Muscle of back (tissue), 13 donors: ENCODE measurements at places on chromosomes 6 and 20. TPM values are rescaled to one million over a fixed set of nuclear protein-coding genes. Genes with fewer than 3 reads are reported as not detected.

GRCh38 chr6:46042355-46042999 lies 26.8 kb upstream of the CLIC5 start:
- DNase-seq: no peak

- no peak for DNase-seq
Measured at GRCh38 chr6:78954740-78955139, 87.4 kb downstream of the IRAK1BP1 start.

DNA sequence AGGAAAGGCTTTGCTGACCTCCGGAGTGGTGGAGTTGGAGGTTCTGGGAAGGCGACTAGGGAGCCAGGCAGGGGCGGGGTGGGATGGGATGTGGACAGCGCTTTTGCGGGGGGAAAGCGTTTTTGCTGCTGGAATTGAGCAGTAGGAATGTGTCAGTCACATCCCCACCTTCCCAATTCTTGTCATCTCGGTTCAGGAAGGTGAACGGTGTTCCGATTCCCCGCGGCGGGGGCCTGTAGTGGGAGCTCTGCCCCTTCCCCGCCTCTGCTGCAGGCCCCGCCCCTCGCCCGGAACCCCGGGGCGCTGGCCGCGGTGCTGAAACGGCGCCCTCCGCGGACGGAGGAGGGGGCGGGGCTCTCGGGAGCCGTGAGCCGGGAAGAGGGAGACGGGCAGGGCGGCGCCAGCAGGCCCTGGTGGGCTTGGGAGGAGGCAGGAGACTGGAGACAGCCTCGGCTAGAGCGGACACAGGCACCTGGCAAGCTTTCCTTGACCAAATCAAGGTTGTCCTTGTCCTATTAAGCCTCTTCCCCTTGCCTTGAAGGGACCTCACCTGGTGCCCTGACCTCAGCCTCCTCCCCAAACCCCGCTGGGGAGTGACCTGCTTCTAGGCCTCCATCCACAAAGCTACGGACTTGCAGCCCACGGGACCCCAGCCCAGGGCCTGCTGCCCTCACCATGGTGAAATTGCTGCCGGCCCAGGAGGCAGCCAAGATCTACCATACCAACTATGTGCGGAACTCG lies at the start of gene LHFPL5:
Gene LHFPL5, plus strand, starts transcription at position 357 of the 741 bp plus-strand sequence. Its CDS starts 319 bp downstream, at position 676.
- peak; percentile 78 for DNase-seq

DNA sequence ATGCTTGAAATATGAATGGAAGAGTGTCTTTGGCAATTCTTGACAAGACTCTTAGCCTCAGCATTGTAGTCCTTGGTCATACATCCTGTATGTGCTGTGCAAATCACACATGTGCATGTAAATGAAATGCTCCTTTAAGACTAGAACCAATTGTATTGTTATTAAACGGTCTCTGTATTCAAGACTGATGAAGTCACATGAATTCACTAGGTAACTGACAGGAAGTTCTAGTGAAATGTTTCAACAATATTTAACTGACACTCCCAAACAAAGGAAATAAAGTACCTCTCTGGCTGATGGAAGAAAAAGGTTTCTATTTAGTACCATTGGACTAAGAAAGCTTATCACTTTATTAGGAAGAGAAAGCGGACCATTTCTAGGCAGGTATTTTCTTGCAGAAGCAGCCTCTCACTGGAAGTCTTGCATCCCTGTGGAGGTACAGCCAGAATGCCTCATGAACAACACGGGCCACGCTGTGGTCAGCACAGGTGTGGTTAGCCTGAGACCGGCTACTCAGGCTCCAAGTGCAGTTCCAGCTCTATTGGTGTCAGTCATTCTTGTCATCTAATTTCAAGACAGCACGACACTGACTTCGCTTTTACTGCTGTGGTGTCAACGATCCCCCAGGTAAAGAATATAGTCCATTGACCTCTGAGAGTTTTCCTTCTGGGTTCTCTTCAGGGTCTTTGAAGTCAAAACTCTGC lies 17.3 kb downstream of the PPP1R3G start:
- DNase-seq: no peak

DNA sequence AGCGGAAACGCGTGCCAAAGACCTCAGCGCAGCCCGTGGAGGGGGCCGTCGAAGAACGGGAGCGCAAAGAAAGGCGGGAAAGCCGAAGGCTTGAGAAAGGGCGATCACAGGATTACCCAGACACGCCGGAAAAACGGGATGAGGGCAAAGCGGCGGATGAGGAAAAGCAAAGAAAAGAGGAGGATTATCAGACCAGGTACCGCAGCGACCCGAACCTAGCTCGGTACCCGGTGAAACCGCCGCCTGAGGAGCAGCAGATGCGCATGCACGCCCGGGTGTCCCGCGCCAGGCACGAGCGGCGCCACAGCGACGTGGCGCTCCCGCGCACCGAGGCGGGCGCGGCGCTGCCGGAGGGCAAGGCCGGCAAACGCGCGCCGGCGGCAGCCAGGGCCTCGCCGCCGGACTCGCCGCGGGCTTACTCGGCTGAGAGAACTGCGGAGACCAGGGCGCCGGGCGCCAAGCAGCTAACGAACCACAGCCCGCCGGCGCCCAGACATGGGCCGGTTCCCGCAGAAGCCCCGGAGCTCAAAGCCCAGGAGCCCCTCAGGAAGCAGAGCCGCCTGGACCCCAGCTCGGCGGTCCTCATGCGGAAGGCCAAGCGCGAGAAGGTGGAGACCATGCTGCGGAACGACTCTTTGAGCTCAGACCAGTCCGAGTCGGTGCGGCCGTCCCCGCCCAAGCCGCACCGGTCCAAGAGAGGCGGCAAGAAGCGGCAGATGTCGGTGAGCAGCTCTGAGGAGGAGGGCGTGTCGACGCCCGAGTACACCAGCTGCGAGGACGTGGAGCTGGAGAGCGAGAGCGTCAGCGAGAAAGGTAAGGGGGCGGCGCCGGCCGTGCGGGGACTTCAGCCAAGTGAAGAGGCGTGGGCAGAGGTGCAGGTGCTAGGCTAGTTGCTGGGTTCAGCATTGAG lies 296.2 kb downstream of the RIMS1 start:
- DNase-seq: no peak

- DNase-seq: peak; percentile 61
Measured at GRCh38 chr20:49132995-49133478, 55.1 kb downstream of the STAU1 start.

GRCh38 chr6:122726649-122727048 lies 52.9 kb upstream of the FABP7 start:
- DNase-seq: no peak

GRCh38 chr20:53811577-53811976 lies 217.9 kb upstream of the ZNF217 start:
- no peak for DNase-seq

- DNase-seq: no peak
Measured at GRCh38 chr6:148653138-148653776, 93.6 kb upstream of the UST start.

GRCh38 chr20:59831024-59831915 lies 102.2 kb downstream of the SYCP2 start:
- DNase-seq: no peak

DNA sequence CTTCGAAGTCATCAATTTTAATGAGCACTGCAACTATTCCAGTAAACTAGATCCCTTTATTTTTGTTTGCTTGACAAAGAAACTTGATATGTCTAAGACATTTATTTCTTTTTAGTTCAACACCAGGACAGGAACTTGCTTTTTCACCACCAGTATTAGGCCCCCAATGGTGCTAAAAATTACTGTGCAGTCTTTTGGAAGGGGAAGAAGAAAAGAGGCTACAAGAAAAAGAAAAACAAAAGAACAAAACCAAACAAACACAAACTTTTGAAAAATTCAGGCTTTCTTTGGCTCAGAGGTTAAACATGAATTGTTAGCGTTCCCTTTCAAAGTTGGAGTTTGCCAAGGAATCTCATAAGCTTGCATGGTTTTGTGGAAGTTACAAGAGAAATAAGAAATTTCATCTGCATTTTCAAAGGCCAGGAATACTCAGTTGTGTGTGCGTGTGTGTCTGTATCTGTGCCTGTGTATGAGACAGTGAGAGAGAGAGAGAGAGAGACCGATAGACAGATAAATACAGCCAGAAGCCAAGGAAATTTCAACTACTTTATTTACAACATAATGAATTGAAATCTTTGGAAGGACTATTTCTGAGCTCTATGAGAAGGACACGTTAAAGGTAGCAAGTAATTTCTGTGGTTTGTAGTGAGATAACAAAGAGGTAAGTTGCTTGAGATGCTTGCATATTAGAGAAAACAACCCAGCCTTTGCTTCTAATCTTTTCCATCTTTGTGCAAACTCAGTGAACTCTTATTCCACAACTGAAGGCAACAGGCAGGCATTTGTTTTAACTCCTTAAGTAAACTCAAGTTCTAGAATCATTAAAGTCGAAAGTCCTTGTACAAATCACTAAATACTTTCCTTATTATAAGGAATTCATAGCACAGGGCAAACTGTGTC lies 171.0 kb upstream of the CITED2 start:
- peak; percentile 22 for DNase-seq

DNA sequence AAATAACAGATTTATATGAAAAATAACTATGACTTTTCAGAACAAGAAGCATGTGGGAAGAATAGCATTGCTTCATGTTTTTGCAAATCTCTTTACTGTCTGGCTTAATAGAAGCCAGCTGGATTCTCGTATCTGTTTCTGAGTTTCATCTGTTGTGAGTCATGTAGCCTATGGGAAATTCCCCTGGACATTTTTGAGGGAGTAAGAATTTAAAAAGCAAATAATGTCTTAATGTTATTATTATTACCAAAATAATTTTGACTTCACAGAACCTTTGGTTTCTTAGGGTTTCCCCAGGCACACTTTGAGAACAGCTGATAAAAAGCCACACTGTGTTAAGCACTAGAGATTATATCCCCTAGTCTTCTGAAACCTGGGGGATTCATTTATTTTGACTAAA lies 75.8 kb downstream of the SYCP2L start:
- DNase-seq: peak; percentile 65

DNA sequence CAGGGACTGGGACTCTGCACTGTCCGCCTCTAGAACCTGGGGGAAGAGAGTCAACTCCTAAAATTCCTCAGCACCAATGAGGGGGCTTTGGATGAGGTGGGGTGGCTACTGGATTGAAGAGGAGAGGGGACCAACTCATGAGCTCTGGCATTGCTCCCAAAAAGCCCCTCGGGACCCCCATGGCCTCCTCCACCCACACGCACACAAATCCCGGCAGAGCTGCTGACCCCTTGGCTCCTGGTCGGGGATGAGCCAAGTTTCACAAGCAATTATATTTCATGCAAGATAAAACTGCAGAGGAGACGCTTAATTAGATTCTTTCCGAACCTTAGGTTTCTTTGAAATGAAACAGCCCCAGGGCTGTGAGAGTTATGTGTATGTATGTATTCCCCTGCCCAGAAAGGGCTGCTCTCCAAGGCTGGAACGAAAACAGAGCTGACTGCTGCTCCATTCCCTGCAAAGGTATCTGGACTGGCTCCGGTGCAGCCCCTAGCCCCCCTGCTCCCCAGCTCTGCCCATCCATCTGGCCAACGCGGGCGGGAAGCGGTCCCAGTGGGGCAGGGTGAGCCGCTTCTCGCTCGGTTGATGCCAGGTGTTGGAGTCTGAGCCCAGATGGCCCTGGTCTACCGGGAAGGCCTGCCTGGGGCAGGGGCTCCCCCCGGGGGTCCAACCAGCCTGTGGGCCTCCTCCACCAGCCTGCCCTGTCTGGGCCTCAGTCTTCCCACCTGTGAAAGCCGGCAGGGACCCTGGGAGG lies 46.8 kb upstream of the STX16 start:
- no peak for DNase-seq

DNA sequence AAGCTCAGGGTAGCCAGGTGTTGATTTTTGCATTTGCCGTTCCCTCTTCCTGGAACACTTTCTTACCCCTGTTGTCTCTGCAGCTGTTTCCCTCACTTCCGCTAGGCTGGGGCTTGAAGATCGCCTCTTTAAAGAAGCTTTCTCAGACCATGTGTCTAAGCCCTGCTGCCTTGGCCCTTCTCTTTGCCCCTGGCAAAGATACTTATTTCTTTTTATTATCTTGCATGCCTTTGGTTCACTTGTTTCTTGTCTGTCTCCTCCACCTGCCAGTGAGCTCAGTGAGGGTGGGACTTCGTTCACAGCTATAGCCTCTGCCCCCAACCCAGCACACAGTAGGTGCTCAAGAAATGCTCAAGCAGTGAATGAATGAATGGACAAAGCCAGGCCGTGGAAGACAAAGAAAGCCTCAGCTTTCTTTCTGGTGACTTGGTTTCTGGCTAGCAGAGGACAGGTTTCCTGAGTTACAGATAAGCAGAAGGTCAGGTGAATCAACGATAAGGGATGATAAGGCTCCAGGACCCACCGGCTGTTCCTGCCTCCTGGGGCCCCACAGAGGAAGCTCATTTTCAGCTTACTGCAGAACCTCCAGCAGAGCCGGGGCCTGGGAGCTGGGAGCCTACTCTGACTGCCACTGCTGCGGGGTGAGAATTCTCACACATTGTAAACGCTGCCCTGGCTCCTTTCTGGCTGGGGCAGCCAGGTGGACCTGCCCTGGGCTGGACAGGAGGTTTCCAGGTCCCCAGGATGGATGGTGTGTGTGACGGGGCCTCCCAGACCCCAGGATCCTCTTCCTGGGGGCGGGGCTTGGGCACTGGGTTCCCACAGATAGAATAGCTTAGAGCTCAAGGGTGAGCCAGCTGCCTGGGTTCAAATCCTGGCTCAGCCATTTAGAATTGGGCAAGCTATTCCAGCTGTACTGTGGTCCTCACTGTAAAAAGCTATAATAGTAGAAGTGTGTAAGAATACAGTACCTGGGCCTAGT lies 29.8 kb downstream of the SNAI1 start:
- DNase-seq: no peak

DNA sequence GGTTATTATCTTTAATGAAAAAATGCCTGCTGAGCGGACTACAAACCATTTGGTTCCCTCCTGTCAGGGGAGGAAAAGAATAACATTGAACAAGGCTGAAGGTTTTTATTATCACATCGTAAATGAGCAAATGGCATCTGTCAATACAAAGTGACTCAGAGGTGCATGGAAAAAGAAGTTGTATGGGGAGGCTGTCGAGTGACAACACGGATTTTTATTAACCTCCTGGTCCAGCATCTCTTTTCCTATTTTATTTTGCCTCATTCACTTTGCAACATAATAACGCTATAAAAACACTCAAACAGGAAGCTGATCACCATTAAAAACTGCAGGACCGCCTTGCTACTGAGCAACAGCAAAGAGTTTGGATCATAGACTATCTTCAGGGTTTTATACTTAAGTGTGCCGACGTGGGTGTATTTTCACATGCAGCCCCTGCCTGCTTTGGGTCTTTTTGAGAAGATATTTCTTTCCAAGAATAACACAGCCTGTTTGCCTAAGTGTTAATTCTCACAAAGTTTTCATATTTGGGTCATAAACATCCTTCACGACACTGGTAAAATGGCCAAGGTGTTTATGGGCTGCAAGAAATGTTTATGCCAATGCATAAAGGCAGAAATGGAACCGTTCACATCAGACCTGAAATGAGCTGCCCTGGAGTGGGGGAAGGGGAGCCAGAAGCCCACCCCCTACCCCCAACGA lies 132.1 kb upstream of the SALL4 start:
- DNase-seq: no peak

GRCh38 chr6:1577896-1578745 lies 31.6 kb upstream of the FOXC1 start:
- no peak for DNase-seq

- DNase-seq: peak; percentile 49
Measured at GRCh38 chr6:150250826-150251225, 108.0 kb downstream of the PPP1R14C start.

The KHDC1L gene
- polyA plus RNA-seq: 0.35 TPM

The C6orf118 gene
- 0.51 TPM for polyA plus RNA-seq

The REM1 gene
- 4.4 TPM for polyA plus RNA-seq
